ENCODE measurements at places on chromosomes 5 and 9.

- no peak for DNase-seq
Observed at GRCh38 chr5:181045316-181045715, 5.2 kb downstream of the BTNL9 start.

GRCh38 chr9:20623748-20624124, 1.4 kb upstream of the MLLT3 start:
- no peak for DNase-seq

- no peak for DNase-seq
Observed at GRCh38 chr9:86529496-86530275, 175.5 kb upstream of the TUT7 start.

GRCh38 chr9:29625292-29625731, 2052.0 kb upstream of the C9orf72 start:
- DNase-seq = no peak

DNA sequence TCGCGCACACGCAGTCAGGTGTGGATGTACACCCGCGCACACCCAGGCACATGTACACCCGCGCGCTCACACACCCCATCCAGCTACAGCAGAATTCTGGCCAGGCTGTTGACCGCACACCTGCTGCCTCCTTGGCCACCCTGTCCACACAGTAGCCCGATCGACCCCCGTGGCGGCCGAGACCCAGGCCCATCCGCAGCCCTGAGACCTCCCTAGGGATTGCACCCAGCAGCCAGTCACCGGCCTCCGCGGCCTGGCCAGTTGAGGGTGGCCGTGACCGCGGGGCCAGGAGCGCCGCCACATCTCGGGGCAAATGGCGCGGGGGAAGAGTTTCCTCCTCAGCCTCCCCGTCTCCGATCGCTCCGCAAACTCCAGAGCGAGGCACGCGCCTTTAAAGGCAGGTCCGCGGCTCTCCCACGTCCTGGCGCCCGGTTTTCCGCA, 774 bp upstream of the ADAMTS16 start:
- DNase-seq = no peak

- no peak for DNase-seq
Observed at GRCh38 chr5:128736553-128736952, 198.5 kb upstream of the FBN2 start.

GRCh38 chr5:66406761-66407336, 189.3 kb upstream of the MAST4 start:
- DNase-seq = peak; percentile 10

- DNase-seq = no peak
Observed at GRCh38 chr5:32095261-32095671, 78.9 kb downstream of the GOLPH3 start.

DNA sequence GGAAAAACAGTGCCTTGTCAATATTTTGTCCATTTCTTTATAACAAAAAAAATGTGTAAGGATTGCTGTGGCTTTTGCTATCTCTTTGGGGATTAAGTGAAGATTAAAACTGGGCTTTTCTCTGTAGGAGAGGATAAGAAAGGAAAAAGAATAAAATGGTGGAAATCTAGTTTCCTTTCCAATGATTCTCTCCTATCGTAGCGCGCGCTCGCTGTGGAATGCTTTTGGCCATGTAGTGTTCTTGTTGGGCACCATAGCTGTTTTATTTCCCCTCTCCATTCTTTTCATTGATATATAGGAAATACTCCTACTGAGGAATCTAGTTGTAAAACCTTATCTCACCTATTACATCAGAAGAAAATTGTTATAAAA, 1.5 kb downstream of the STXBP1 start:
- DNase-seq = peak; percentile 39

GRCh38 chr9:36656842-36657241, 84.1 kb downstream of the MELK start:
- no peak for DNase-seq

DNA sequence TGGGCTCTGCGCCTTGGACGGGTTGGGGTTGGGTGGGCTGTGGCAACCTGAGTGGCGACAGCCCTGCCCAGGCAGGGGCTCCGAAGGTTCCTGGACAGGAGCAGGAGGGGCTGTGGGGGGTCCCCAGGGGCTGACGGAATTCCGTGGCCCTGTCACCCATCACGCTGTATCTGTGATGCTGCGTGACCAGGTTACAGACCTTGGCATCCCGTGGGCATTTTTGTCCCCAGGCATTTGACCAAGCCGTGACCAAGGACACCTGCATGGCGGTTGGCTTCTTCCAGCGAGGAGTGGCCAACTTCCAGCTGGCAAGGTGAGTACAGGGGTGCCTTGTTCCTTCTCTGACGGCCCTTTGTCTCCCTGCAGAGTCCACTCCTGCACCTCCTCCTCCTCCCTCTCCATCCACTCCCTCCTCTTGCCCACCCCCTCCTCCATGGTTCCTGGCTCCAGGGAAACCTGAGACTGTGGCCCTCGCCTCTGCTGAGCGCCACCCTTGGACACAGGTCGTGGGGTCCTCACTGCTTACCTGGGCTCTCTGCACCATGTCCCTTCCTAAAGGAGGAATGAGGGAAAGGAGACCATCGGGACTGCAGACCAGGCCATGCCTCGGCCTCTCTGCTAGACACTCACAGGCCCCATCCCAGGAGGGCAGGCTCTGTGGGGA, 3.0 kb downstream of the NOXA1 start:
- DNase-seq = no peak

- DNase-seq = no peak
Observed at GRCh38 chr9:123527981-123528380, 172.0 kb downstream of the CRB2 start.

- DNase-seq = peak; percentile 85
Observed at GRCh38 chr9:90803860-90804593, 2.4 kb downstream of the SYK start.

DNA sequence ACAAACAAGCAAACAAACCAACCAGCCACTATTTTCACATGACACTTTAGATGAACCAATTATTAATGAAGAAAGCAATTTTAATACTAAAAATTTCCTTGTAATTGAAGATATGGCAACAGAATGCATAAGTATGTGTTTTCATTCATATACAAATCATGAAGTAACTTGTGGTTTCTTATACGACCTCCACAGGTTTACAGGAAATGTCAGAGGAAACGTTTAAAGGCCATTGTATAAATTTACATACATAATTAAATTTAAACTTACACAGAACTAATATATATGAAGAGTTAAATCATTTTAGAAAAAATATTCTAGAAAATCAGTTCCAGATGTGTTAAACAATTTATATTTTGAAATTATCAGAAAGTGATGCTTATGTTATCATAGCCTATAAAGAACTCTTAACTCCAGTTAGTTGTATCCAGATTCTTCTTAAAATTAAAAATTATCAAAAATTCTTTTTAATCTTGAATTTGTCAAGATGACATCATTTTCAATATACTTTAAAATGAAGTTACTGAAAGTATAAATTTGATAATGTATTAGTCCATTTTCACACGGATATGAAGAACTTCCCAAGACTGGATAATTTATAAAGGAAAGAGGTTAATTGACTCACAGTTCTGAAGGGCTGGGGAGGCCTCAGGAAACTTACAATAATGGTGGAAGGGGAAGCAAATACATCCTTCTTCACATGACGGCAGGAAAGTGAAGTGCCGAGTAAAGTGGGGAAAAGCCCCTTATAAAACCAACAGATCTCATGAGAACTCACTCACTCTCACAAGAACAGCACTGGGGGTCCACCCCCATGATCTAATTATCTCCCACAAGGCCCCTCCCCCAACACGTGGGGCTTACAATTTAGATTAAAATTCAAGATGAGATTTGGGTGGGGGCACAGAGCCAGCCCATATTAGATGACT, 192.0 kb downstream of the PIK3R1 start:
- DNase-seq = no peak

DNA sequence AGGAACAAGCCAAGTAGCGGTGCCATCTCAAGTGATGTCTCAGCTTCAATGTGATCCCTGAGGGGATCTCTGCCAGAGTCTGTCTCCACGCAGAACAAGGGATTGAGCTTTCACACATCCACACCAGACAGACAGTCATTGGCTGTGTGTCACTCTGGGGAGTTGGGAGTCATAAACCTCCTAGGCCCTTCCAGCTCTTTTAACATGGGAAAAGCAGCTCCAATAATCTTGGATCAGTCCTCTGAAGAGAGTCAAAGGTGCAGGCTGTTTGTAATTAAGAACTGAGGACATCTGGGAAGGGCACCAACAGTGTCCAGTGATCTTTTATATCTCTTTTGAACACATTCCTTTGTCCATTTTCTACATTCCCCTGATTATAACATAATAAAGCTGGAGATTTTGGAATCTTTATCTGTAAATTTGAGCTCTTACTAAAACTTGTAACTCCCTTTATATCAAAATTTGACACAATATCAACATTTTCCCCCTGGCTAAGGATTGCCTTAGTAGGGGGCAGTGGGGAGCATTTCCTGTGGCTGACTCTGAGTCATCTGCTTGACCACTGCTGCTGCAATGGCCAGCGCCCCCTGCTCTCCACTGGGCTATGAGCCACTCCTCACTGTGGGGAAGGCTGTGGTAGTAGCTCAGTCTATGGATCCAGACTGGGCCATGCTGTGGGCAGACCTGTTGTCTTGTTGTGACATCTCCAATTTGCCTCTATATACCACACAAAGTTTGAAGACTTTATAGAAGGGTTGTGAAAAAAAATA, 284.4 kb downstream of the OSTF1 start:
- DNase-seq = no peak

DNA sequence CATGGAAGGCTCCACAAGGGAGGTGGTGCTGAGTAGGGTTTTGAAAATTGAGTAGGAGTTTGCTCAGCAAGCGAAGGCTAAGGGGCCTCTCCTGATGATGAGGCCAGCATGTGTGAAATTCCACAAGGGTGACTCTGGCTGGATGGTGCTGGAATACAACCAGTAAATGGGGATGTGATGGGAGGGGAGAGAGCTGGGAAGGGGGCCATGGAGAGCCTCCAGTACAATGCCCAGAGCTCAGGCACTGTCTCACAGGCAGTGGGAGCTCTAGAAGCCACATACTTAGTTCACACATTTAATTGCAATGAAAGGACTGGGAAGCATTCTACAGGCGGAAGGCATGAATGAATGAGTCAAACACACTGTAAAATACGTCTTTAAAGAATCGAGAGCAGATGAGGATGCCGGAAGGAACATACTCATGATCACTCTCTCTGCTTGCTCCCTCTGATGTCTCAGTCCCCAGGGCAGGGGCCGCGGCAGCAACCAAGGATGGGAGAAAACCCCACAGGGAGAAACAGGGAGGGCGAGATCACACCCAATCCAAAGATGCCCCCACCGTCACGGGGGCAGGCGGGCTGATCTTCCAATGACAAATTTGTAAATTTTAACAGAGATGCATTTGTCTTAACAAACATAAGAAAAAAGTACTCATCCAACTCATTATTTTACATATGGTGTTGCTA, 261.0 kb downstream of the NSG2 start:
- no peak for DNase-seq

- DNase-seq = no peak
Observed at GRCh38 chr5:59065554-59065953, 482.7 kb downstream of the RAB3C start.

DNA sequence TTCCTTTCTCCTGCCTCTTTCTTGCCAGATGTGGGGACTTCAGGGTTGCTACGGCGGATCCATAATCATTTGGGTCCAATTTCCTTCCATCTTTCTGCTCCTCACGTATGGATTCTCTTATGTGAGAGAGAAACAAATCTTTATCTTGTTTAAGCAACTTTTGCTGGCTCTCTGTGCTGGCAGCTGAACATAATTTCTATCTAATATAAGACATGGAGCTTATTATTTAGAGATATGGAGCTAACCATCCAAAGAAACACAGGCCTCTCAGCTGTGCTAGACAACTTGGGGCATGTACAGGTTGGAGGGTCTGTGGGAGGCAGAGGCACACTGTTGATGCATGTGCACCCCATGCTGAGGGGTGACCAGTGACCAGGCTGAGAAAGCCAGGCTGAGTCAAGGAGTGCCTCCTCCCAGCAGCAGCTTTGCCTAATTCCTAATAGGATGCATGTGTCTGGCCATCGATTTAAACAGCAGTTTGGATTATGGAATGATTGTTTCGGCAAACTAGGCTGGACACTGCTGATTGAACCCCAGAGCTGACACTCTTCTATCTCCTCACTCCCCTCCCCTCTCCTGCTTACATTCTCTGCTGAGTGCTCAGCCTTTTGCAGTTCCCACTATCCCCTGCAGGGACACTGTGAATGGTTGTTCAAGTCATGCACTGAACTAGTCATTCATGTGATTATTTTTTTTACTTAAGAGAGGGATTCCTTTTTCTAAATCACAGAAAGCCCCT, 195.8 kb downstream of the ERCC6L2 start:
- DNase-seq = peak; percentile 13

DNA sequence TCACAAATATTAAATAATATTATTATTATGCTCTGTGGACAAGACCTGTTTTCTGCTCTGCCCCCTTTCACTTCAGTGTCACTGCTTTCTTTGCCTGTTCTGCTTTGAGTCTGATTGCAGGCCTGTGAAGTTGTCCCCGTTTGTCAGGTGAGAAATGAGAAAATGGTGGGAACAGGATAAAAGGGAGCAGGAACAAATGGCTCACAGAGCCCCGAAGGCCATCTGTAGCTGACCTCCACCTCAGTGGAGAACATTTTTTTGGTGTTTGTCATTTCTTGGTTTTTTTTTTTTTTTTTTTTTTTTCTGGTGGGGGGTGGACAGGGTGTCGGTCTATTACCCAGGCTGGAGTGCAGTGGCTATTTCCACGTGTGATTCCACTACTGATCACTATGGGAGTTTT, 13.2 kb upstream of the S100Z start:
- DNase-seq = no peak

DNA sequence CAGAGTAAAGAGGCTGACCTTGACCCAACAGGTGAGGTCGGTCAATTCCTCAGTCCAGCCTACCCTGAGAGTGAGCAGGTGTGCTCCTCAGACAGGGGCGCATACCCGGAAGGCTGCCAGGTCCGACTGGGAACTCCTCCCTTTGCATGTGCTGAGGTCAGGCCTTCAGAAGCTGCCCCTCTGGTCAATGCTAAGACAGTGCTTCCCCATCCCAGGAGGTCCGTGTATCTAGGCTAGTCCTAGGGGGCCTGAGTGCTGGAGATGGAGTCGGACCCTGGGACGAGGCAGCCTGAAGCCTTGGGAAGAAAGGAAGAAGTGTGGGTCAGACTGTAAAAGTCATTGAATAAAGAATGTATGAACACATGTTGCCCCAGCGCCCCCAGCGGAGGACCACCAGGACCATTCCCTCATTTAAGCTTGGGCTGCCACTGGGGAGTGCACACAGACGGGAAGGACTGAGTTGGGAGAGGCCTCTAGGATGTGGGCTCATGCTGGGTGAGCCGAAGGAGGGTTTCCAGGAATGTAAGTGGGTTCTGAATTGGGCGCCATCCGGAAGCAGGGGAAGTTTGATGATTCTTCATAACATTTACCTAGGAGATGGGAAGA, 41.0 kb upstream of the GFPT2 start:
- no peak for DNase-seq

GRCh38 chr9:120922404-120923195, 4.0 kb downstream of the TRAF1 start:
- DNase-seq = no peak

- no peak for DNase-seq
Observed at GRCh38 chr9:72734631-72735030, 213.2 kb downstream of the TMC1 start.

DNA sequence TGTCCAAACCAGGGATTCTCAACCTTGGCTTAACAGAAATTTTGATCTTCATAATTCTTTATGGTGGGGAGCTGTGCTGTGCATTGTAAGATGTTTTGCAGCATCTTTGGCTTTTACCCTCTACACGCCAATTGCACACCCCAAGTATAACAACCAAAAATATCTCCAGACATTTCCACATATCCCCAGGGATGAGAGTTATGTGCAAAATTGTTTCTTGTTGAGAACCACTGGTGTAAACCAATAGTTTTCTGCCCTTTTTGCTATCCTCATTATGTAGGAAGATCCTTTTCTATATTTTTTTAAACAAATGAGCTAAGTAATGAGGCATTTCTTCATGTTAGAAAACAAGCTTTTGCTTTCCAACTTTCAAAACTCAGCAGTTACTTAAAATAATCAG, 189.9 kb downstream of the FBXL7 start:
- no peak for DNase-seq
